ENCODE measurements at places on chromosomes 13 and 19.

DNA sequence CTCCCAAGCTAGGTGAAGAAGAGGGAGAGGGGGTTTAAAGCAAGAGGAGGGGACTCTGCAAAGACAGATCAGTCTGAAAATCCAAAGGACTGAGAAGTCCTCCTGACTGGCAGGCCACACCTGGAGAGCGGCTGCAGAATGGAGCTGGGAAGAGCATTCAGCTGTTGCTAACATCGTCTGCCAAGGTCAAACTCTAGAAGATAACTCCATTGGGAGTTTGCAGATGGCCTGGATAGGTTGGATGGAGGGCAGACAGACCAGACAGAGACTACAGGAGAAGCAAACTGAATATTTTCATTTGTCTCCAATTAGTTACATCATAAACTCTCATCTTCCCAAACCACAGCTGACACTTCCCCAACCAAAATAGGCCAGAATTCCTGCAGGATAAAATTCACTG, 19.9 kb upstream of the SHISA2 start:
- DNase-seq, result no peak

DNA sequence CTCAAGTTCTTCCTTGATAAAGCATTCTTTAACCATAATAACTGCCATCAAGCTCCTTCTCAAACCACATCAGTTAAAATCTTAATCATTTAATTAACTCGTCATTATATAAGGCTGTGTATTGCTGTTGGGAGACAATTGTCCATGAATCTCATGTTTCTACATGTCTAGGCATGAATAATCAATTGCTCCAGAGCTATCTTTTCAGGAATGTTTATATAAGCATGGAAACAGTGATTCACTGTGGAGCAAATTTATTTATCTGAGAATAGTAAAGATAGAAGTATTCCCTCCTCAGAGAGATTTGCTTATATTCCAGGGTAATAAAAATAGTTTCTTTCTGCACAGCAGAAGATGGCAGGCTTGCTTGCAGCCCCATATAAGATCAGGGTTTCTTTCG, 71.1 kb downstream of the CBY2 start:
- DNase-seq, result no peak

DNA sequence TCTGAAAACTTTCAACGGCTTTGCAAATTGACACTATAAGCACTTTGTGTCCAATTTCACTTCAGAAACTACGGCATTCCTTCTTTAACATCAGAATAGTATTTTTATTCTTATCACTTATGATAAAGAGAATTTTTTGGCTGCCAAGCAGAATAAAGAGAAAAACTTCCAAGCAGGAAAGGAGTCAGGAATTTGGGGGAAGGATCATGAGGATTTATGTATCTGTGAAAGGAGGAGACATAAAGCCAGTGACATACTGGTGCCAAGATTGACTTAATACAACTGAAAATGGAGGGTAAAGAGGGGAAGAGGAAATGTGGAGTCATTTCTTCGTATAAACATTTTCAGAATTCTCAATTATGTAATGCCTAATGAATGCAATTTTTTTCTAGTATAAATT, 94.7 kb downstream of the RBM26 start:
- DNase-seq, result no peak

GRCh38 chr13:98738993-98739392, 13.5 kb downstream of the SLC15A1 start:
- DNase-seq, result no peak

Measured in RWPE2 (cell line).